ENCODE measurements at places on chromosomes 3 and 15.

DNA sequence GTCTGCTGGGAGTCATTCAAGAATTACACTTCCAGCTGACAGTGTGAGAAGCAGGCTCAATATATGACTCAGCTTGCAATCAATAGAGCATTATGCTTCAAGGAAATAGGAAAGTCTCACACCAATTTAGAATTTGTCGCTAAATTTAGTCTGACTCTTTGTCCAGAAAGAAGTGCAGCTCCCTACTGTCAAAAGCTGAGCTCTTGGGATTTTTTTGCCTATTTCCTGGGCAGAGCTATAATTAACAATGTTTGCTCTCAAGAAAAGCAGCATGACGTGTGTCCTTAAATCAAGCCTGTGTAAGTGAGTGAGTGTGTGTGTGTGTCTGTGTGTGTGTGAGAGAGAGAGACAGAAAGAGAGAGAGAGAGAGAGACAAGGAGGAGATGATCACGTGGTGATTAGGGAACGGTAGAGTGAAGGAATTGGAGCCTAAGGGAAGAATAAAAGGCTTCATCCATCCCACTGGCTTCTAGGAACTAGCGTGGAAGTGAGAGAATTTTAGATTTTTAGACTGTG is 16.4 kb upstream of the SLC35G2 start:
- no peak for DNase-seq

- DNase-seq, result peak; percentile 57
These were observed 466 bp downstream of the NFKBIZ start for GRCh38 chr3:101849714-101850245.

- peak; percentile 37 for DNase-seq
These were observed 104.1 kb downstream of the PGPEP1L start for GRCh38 chr15:98903377-98904018.

DNA sequence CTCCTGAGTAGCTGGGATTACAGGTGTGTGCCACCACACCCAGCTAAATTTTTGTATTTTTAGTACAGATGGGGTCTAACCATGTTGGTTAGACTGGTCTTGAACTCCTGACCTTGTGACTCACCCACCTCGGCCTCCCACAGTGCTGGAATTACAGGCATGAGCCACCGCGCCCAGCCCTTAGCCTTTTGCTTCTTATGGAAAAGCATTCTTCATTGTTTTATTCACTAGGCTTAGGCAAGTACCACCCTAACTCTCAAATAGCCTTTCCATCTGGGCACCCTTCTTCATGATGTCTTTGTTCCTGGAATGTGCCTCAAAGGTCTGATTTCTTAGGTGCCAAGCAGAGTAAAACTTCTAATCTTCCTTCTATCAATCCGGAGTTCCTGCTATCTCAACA is 641.8 kb downstream of the FHIT start:
- no peak for DNase-seq

DNA sequence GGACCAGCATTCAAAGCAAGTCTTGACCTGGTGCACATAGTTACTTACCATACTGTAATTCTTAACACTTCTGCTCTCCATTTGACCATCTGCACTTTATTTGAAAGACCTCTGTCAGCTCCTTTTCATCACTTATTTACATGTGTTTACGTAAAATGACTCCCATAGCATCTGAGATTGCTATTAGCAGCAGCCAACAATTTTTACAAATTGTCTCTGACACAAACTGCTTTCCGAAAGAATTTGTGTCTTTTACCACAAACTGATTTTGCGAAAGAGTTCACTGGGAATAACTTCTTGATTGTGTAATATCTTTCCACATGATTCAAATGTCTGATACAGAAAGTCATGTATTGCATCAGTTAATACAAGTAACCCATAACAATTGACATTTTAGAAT is 144.1 kb upstream of the PEX5L start:
- peak; percentile 65 for DNase-seq

DNA sequence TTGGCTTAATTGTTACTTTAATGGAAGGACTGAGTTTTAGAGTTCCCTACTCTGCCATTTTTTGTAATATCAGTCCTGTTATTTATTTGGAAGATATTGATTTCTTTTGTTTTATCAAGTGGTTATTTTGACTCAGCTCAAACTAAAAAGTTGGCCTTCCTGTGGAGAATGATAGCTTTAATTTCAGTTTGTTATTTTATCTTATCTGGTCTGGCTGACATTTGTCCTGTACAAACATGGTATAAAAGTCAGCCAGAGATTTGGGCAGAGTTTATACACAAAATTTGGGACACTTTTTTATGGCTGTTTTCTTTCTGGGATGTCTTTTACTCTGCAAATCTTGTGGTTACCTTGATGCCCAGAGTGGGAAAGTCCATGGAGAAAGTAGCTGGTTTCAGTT is 41.4 kb upstream of the DNAJC19 start:
- DNase-seq, result no peak

Measured in GM03348 (cell line).